ENCODE measurements at places on chromosomes 7 and 10. TPM values are rescaled to one million over a fixed set of nuclear protein-coding genes. Genes with fewer than 3 reads are reported as not detected.

HPS6 gene
- 43.2 TPM for total RNA-seq

DNA sequence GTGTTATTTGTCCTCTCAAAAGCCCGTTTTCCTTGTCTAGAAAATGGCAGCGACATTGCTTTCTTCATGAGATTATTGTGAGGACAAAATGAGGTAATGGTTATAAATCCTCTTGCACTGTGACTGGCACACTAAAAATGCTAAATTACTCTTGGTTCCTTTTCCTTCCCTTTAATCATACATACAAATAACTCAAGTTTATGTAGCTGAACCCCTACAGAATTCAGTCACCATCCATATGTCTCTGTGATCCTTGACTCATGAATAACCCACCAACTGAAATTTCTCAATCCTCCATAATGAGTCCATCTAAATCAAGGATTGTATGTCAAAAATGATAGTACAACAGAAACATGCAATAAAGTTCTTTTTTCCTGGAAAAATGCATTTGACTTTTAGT is 71.3 kb upstream of the VWC2 start:
- no peak overlapping the region for H3K27ac ChIP-seq
- H3K27me3 ChIP-seq = no peaks in the 10 kb centered on the region
- H3K4me1 ChIP-seq = no peaks in the 10 kb centered on the region

FAM25G gene
- total RNA-seq = 40.4 TPM

DNA sequence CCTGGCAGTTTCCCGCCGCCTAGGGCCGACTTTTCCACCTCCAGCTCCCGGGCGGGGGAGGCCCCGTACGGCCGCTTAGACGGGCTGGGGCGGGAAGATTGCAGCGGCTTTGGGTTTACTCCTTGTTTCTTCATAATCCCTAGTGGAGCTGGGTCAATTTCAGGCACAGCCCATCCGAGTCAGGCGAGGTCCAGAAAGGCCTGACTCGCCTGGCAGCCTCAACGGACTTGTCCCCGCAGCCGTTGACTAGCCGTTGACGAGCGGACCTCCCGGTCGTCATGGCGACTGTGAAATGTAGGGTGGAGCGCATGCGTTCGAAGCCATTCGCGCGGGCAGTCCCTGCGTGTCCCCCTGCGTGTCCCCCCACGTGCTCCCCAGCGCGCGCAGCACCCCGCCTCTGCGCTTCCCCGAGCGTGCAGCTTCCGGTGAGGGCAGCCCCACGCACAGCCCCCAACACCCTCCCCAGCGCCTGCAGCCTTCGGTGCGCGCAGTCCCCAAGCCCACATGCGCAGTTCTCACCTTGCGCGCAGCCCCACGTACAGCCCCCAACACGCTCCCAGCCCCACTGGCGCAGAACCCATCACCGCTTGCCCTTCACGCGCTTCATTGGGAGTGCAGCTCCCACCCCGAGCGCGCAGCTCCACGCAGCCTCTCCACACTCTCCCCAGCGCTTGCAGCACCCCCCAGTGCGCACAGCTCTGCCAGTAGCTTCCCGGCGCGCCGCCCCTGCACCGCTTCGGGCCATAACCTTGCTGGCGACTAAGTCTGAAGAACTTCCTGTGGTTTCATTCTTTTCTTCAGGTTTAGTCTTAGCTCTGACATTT is 67.8 kb downstream of the TBX20 start:
- peaks cover 14% of the 10 kb centered on the region for H3K4me1 ChIP-seq
- H3K27me3 ChIP-seq = peaks cover 30% of the 10 kb centered on the region
- no peaks in the 10 kb centered on the region for H3K36me3 ChIP-seq
- no peak overlapping the region for H3K27ac ChIP-seq

- peaks cover 6% of the 10 kb centered on the region for H3K4me1 ChIP-seq
- no peaks in the 10 kb centered on the region for H3K36me3 ChIP-seq
- H3K27me3 ChIP-seq = no peaks in the 10 kb centered on the region
- DNase-seq = no peak
- no peak overlapping the region for H3K27ac ChIP-seq
- H3K4me3 ChIP-seq = no peak overlapping the region
Measured at GRCh38 chr10:103069453-103070331, 123.4 kb downstream of the NT5C2 start.

ERVW-1 gene
- total RNA-seq = not detected

DNA sequence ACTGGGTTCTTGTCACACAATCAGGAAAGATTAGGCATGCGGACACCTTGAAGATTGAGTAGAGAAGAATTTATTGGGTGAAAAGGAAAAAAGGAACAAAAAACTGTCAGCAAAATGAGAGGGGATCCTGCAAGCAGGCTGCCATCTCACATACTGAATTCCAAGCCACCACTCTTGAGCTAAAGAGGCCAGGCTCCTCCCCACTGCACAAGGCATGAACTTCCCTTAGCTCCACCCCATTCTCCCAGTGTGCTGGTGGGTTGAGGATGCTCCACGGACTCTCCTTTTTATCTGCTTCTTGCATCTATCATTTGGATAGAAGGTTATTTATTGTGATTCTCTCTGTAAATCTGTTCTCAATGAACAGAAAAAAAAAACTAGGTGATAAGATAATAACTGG is 79.6 kb downstream of the ANKRD7 start:
- no peak overlapping the region for H3K4me3 ChIP-seq
- no peak for DNase-seq
- H3K4me1 ChIP-seq = no peaks in the 10 kb centered on the region
- no peaks in the 10 kb centered on the region for H3K27me3 ChIP-seq

DNA sequence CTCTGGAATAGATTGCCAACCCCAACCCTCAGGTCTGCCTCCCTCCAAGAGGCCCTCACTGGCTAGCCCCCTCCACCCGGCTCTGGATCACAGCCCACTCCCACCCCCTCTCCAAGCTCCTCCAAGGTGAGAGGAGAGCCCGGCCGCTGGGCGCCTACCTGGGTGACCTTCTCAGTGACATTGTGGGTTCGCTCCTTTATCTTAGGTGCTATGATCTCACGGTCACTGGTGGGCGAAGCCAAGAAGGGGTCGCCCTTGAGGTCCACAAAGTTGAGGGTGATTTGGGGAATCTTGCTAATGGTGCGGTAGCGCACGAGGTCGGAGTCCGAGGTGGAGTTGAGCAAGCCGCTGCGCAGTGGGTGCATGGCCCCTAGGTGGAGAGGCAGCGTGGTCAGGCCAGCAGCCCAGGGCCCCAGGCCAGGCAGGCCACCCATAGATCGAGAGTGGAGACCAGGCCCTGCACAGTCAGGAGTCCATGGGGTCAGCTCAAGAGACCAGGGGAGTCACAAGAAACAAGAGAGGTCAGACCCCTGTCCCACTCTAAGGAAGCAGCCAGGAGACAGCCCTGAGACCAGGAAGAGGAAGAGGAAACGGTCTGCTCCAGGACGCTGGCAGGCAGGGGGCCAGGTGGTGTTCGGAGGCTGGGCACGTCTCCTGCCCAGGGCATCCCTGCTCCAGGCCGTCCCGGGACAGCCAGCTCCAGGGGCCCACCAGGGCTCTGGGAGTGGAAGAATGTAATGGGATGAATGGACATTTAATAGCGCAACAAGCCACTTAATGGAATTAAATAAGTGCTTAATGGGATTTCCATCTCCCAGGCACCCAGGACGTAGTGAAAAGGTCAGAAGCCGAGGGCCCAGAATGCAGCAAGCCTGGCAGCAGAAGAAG is 20.7 kb downstream of the KCNH2 start:
- peaks cover 23% of the 10 kb centered on the region for H3K4me1 ChIP-seq
- DNase-seq = no peak
- no peak overlapping the region for H3K4me3 ChIP-seq
- H3K27ac ChIP-seq = no peak overlapping the region
- peaks cover 95% of the 10 kb centered on the region for H3K27me3 ChIP-seq

AGAP9 gene
- 8.3 TPM for total RNA-seq

CRHR2 gene
- not detected for total RNA-seq

DNA sequence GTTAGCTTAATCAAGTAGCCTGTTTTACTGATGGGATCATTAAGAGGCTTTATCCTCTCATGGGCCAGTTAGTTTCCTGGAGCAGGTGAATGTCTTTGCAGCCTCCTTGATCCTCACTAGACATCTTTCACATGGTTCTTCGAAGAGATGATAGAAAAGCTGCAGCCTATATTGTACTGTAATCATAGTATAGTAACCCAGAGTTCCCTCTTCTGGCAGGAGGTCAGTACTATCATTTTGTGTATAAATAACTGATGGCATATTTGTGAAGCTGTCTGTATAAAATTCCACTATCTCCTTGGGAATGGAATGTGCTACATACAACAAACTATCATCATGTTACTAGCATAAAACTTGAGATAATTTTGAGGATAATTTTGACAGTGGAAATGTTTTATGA is 123.8 kb upstream of the PRPS1L1 start:
- DNase-seq = no peak
- no peak overlapping the region for H3K27ac ChIP-seq
- no peaks in the 10 kb centered on the region for H3K27me3 ChIP-seq

GRCh38 chr7:132417103-132417906 is 159.0 kb downstream of the PLXNA4 start:
- H3K27ac ChIP-seq = no peak overlapping the region
- no peak overlapping the region for H3K4me3 ChIP-seq
- DNase-seq = no peak
- no peaks in the 10 kb centered on the region for H3K36me3 ChIP-seq
- H3K4me1 ChIP-seq = no peaks in the 10 kb centered on the region

DNA sequence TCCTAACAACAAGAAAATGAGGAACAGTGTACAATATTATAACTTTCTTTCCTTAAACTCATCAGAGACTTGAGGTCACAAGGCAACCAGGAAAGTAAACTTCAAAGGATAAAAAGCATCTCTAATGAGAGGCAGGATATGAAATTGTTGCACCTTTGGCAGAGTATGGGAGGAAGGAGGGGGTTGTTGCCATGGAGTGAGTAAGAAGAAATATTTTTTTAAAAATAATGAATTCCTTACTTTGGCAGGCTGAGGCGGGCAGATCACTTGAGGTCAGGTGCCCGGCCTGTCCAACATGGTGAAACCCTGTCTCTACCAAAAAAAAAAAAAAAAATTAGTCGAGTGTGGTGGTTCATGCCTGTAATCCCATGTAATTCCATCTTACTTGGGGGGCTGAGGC is 21.1 kb upstream of the CHN2 start:
- no peaks in the 10 kb centered on the region for H3K27me3 ChIP-seq
- no peak overlapping the region for H3K27ac ChIP-seq
- no peaks in the 10 kb centered on the region for H3K36me3 ChIP-seq
- H3K4me1 ChIP-seq = no peaks in the 10 kb centered on the region
- DNase-seq = no peak

DNA sequence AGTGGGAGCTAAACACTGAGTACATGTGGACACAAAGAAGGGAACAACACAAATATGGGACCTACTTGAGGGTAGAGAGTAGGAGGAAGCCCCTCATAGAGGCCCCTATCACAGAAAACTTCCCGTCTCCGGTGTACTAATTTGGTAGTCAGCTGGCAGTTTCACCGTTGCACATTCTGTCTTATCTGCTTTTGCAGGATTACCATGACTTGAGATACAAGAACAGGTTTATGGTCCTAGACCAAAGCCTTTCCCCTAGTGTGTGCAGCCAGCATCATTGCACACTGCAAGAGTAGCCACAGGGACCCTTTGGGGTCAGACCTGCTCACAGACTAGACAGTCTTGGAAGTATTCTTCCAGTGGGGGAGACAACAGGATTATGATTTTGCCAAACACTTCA is 5.9 kb upstream of the IFIT1B start:
- no peaks in the 10 kb centered on the region for H3K27me3 ChIP-seq
- H3K36me3 ChIP-seq = no peaks in the 10 kb centered on the region
- DNase-seq = no peak
- H3K4me1 ChIP-seq = peaks cover 40% of the 10 kb centered on the region
- H3K27ac ChIP-seq = no peak overlapping the region
- H3K4me3 ChIP-seq = no peak overlapping the region
